ENCODE measurements at places on chromosomes 13 and 19.

- no peak for DNase-seq
Observed at GRCh38 chr13:23799945-23800344, 89.3 kb downstream of the MIPEP start.

- DNase-seq: no peak
Observed at GRCh38 chr13:98335721-98336120, 158.7 kb upstream of the RNF113B start.

GRCh38 chr13:43074824-43075510 is 51.6 kb downstream of the DNAJC15 start:
- no peak for DNase-seq

- no peak for DNase-seq
Observed at GRCh38 chr19:19214892-19215291, 3.1 kb downstream of the NCAN start.

DNA sequence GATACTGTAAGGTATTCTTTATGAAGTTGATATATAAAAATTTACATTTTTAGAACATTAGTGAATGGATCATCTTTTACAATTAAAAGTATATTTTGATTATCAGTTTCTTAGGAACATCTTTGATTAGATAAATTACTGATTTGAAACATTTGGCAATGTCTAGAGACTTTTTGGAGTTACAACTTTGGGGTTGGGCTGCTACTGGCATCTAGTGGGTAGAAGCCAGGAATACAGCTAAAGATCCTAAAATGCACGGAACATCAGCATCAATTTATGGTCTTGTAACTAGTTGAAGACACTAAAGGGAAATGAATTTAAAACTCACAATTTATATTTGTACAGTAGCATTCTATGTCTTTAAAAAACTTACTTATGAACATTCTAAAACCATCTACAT is 19.9 kb downstream of the POMP start:
- no peak for DNase-seq

- DNase-seq: no peak
Observed at GRCh38 chr13:39612023-39612637, 9.1 kb upstream of the LHFPL6 start.

- DNase-seq: no peak
Observed at GRCh38 chr13:30882026-30882850, 23.8 kb upstream of the MEDAG start.

DNA sequence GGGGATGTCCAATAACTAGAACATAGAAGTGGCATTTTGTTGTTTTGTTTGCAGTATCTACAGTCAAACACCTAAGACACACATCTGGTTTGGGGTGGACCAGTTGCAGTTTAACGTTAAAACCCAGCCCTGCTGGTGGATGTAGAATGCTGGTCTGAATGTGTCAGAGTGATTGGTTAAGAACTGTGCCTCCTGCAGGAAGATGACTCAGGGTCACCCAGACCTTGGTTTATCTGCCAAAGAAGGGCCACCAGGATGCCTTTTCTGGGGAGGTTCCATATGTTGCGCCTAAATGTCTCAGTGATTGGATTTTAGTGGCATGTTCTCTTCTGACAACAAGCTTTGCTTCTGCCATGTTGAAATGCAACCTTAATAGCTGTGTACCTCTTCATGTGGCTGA is 23.1 kb downstream of the ZNF536 start:
- no peak for DNase-seq

GRCh38 chr13:52852444-52852843 is 4.0 kb upstream of the PCDH8 start:
- DNase-seq: no peak

DNA sequence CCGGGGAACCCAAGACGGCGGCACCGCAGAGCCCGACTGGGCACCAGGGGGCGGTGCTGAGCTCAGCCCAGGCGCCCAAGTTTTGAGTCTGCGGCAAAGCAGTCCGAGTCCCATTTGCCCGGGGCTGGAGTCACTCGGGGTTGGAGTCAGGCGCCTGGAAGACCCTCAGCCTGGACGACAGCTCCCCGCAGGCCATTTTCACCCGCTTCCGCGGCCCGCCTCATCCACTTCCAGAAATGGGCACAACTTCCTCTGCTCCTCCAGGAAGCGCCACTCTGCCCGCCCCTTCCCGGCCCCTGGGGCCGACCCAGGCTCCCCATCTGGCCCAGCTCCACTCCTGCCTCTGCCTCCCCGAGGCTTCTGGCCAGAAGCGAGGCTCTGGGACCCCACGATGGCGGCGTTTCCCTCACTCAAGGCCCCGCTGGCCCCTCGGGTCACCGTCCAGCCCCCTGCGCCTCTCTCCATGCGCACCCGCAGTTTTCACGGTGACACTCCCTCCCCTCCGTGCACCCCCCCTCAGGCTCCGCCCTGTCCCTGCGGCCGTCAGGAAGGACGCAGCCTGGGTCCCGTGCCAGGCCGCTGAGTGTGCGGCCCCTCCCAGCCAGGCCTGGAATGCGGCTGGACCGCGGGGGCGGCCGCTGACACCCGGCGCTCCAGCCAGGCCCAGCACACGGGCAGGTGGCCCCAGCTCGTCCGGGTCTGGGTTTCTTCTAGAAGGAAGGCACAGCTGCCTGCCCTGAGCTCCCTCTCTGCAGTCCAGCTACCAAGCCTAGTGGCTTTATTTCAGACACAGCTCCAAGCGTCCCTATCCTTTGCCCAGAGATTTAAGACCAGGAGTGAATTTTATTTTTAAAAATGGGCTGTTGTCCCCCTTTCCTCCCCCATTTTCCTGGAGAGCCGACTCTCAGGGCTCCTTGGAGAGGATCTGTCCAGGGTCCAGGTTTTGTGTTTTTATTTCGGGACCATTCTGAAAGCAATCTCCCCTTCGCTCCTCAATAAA is 4.7 kb downstream of the SERTAD1 start:
- peak; percentile 67 for DNase-seq

DNA sequence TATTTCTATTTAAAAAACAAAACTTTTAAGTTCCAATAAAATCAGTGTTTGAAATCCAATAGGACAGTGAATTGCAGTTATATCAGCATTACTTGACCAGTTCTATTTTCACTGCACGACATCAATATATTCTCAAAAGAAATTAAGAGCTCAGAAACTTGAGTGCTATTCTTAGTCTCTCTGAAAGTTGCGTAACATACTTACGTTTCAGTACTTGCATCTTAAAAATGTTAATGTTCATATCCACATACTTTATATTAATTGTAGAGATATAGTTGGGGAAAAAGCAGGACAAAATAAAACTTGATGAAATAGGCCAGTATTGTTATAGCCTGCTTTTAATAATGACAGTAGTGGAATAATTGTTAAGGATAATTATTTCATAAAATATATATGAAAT is 720.5 kb upstream of the PCDH9 start:
- no peak for DNase-seq

GRCh38 chr13:29957320-29957719 is 106.9 kb upstream of the UBL3 start:
- DNase-seq: no peak

- no peak for DNase-seq
Observed at GRCh38 chr13:99985886-99986527, 4.4 kb downstream of the ZIC2 start.

DNA sequence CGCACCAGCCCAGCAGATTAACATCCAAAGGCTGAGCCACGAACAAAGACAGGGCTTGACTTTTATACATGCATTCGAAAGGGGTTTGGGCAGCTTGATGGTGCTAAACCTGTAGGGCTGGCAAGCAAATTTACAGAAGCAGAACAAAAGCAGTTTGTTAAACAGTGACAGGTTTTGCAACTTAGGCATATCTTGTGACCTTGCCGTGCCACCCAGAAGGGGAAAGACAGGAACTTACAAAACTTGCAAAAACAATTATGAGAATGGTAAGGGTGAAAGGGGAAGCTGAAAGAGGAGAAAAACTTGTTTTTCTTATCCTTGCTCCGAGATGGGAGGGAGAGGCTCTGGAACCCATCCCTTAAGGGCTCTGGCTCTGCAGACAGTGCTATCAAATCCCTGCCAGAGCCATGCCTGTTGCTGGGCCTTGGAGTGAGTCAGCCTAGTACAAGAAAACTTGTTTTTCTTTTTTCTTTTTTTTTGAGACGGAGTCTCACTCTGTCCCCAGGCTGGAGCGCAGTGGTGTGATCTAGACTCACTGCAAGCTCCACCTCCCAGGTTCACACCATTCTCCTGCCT is 1325.2 kb upstream of the PRR20A start:
- DNase-seq: no peak

DNA sequence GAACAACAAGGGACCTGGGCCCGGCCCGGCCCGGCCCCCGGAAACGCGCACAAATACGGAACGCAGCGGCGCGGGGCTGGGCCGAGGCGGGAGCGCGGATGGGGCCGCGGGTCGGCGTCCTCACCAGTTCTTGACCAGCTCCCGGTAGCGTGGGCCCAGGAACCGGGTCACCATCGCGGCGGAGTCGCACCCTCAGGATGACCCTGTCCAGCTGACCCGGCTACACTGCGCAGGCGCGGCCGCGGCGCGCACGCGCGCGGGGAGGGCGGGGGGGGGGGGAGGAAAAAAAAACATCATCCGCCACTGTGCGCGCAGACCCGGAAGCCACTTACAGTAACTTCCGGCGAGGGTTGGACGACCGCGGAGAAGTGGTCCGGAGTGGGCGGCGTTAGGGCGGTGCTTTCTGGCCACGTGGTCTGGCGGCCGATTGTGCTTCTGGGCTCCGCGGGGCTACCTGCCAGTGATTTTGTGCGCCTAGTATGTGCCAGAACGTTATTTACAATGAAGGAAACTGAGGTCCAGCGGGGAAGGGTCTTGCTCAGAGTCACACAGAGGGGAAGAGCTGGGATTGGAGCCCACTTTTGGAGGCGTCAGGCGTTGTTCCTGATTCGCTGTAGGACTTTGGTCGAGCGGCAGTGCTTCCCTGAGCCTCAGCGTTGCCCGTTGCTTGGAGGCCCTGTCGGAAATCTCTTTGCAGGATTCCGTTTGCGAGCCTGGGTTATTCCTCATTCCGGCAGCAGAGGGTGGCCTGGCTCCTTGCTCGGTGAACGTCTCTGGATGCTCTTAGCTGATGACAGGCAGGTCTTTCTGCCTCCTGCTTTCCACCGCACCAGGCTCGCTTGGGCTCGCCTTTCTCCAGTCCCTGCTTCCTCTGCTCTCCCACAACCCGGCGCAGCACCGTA is at the start of gene UQCR11:
Gene UQCR11 (minus strand): TSS at position 227 of the 902 bp plus-strand sequence. CDS start 53 bp downstream, at position 174.
- DNase-seq: peak; percentile 95

DNA sequence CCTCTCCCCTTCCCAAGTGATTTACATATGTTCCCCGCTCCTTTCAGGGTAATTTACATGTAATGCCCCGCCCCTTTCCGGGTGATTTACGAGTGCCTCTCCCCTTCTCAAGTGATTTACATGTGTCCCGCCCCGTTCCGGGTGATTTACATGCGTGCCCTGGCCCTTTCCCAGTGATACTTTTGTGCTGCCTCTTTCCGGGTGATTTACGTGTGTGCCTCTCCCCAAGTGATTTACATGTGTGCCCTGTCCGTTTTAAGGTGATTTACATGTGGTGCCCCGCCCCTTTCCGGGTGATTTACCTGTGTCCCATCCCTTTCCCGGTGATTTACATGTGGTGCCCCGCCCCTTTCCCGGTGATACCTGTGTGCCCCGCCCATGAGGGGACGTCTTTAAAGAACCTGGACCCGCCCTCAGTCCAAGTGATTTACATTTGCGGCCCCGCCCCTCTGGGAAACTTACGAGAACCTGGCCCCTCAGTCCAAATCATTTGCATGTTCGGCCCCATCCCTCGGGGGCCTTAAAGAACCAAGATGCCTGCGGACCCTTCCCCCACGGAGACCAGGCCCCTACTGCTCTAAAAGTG is 559 bp upstream of the LENG9 start:
- DNase-seq: peak; percentile 82

DNA sequence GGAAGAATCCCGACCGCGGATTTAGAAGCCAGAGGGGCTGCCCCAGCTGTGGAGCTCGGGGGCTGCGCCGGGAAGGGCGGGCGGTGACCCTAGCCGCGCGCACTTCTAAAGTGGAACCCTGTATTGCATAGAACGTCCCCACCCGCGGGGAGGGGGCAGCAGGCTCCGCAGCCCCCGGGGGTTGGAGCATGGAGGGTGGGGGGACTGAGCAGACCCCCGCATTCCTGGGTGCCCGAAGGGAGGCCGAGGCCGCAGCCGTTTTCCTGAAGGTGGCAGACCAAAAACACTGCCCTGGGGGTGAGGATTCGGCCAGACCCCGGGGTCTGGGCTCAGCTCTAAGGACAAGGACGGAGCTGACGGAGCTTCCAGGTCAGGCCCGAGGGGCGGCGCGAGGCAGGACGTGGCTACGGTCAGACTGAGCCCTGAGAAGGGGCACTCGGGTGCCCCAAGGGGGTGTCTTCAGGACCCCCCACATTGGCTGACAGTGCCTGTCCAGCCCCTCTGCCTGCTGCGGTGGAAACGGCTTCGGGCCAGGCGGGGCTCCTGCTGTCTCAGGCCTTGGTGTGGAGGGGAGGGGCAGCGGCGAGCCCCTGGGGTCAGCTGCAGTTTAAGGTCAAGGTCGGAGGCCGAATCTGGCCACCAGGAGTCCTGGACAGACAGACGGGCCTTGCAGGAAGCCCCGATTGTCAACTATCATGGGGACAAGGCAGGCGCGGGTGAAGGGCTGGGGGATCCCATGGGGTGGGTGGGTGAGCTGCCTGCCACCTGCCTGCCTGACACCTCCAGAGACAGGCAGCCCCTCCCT is 12.6 kb downstream of the MKNK2 start:
- DNase-seq: no peak

DNA sequence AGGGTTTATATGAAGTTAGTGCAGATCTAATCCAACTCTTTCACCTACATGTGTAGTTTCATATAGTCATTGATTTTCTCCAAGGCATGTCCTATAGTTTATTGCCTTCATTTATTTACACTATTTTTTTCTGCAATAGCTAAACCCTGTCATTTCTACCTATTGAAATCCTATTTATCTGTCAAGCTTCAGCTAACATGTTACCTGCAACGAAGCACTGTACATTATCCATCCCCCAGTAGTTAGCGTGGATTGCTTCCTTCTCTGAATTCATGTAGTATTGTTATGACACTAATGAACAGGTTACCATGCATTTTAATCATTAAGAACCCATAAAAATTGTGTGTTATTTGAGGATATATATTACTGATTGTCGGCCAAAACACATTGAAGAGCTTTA is 742.9 kb upstream of the PCDH20 start:
- no peak for DNase-seq

- DNase-seq: no peak
Observed at GRCh38 chr19:13665125-13665905, 99.0 kb upstream of the MRI1 start.

- no peak for DNase-seq
Observed at GRCh38 chr19:2271234-2272103, 10.5 kb downstream of the PEAK3 start.

- no peak for DNase-seq
Observed at GRCh38 chr19:57321116-57321515, 844 bp downstream of the ZNF543 start.

GRCh38 chr19:7679771-7680605 is 645 bp upstream of the TRAPPC5 start:
- no peak for DNase-seq

- no peak for DNase-seq
Observed at GRCh38 chr13:31199527-31199848, 287 bp upstream of the B3GLCT start.
